ENCODE measurements at places on chromosomes 13 and 19.
A peak's percentile ranks its signal among the peaks of the same experiment; 100 is the strongest.

DNA sequence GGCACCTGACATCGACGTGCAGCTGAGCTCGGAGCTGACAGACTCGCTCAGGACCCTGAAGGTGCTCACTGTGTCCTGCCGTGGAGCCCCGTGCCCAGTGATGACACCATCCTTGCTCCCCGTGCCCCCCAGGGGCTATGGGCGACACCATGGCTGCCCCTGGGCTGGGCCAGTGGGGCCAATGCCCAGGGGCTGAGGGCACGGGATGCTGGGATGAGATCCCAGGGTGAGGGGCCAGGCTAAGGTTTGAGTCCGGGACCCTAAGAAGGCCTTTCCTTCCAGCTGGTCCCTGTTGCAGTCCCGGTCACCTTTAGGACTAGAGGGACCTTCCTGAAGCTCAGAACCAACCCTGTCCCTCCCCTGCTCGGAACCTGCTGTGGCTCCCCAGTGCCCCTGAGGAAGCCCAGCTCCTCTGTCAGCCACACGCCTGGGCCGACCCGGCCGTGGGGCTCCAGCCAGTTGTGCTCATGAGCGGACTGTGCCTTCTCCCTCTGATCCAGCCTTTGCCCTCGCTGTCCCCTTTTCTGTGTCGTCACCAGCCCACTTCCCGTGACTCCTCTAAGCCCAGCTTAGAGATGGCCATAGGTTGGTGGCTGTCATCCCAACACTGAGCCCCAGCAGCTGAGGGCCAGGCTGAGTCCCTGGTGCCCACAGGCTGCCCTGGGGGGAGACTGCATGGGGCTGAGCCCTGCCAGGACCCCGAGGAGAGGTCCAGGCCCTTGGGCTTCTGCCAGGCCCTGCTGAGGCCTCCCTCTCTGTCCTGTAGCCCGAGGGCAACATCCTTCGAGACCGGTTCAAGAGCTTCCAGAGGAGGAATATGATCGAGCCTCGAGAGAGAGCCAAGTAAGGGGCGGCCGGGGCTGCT lies 10.6 kb downstream of the NOP53 start:
- DNase-seq: no peak

DNA sequence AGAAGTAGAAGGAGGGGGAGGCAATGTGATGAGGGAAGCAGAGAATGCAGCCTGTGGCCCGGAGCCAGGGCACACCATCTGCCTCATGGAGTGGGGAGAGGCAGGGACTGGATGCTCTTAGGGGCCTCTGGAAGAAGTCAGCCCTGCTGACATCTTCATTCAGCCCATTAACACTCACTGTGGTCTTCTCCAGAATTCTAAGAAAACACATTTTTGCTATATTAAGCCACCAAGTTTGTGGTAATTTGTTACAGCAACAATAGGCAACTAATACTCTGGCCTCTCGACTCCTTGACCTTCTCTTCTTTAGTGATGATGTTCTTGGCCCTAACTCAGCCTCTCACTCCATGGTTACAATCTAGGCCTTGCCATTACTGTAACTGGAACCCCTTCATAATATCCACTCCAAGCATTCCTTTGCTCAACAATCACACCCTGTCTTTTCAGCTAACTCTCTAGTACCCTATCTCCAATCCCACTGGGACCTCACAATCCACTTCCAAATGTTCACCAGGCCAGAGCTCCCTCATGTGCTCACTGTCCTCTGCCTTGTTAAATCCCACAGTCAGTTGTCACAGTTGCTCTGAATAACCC lies 98.5 kb downstream of the MIPEP start:
- DNase-seq: no peak

DNA sequence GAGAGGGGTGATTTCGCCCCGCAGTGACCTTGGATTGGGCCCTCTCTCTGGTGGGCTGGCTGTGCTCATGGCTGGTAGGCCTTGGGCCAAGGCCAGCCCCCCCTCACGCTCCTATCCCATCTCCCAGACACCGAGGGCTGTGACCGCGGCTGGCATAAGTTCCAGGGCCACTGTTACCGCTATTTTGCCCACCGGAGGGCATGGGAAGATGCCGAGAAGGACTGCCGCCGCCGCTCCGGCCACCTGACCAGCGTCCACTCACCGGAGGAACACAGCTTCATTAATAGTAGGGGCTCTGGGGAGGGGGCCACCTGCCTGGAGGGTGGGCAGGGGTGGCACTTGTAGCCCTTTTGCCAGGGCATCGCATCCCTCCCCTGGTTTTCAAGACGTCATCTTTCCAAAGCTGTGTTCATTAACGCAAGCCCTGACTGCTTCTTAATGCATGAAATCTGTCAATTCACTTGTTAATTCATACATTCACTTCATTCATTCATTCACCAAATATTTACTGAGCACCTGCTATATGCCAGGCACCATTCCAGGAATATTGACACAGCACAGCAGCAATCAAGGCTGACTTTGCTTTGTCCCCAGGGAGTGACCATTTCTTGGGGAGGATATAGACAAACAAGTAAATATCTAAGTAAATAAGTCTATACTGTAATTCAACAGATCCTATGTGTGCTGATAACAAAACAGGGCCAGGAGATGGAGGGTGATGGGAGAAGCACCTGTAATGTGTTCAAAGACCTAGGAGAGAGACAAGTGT lies 26.6 kb downstream of the NCAN start:
- no peak for DNase-seq

GRCh38 chr19:19420570-19421298 lies 15.3 kb downstream of the GATAD2A start:
- no peak for DNase-seq

DNA sequence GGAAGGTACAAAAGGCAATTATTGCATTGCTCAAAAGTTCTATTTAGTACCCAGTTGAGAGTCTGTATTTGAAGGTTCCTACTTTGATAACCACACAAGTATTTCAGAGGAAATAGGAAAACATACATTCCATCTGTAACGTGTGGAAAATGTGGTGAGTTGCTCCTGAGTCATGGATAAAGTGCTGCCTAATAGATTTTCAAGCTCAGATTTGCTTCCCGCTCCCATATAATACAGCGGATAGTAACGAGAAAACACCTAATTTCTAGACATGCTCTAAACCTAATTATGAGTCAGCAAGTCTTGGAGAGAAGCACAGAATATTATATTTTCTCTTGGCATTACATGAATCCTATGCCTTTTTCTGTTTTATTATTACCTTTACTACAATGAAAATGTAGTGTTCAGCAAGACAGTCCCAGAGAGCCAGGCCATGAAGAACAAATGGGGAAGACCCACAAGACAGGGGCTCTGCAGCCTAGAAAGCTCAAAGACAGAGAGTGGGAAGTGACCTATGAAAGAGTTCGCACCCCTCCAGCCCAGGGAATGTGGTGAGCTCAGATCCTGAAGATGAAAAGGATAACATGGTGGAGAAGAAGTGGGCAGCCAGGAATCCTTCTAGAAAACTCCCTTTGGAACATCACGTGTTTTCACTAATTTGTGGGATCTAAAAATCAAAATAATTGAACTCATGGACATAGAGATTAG lies 116.1 kb downstream of the STARD13 start:
- DNase-seq: no peak

DNA sequence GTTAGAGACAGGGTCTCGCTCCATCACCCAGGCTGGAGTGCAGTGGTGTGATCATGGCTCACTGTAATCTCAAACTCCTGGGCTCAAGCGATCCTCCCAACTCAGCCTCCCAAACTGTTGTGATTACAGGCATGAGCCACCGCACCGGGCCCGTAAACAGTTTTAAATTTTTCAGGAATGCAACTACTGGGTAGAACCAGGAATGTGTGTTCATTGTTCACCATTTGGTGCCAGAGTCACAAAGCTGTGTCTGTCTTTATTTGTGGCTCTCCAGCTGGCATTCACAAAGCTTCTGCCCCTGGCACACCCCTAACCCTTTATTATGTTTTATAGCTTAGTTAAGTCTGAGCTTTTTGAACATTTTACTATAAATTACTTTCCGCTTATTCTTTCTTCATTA lies 19.8 kb upstream of the ACP7 start:
- no peak for DNase-seq

DNA sequence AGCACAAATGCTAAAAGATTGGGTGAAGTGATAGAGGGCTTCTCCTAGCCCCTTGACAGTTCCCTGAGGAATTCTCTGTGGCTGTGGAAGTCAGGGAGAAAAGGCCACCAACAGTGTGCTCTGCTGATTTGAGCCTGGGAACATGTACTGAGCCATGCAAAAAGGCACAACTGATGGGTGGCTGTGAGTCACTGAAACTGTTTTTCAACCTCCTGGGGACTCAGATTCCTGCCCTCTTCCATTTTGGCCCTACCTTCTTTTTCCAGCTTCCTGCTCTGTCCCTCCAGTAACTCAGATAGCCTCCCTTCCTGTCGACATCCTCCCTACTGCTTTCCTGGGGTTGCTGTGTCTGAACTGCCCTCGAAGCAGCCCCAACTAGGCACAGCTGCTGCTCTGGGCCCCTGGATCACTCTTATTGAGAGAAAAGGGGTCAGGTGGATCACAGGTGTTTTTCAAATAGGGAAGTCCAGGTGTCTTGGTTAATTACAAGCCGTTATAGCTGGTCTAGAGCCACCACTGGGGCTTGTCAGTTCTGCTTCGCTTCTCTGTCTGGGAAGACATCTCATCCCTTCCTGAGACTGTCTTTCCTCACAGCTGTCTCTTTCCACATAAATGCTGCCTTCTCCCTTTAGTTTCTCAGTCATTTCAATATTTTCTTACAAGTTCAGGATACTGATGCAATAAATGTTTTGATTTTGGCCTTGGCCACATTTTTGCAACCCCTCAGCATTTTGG lies 13.7 kb downstream of the FAM124A start:
- no peak for DNase-seq

DNA sequence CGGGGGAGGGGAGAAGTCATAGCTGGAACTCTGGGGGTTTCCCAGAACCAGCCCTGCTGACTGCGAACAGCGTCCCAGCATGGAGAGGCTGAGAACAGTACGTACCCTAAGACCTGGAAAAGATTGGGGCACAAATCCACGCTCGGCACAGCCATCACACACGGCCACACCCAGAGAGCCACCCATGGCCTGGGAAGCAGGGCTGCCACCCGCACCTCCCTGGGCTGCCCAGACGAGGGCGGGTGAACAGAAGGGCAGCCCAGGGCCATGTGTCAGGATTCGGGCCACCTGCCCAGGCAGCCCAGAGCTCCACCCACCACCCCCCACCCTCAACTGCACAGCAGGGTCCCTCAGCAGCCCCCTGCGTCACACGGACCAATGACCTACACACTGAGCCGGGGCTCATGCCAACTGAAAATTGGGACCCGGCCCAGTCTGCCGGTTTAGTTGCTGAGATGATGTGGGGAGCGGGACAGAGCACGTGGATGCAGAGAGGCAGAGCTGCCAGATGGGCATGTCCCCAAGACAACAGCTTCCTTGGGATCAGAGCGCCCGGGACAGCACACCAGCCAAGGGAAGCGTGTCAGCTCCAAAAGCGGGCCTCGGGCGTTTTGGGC lies 8.5 kb downstream of the UBXN6 start:
- DNase-seq: peak; percentile 82

GRCh38 chr19:43759515-43759914 lies 4.8 kb upstream of the SMG9 start:
- DNase-seq: no peak

GRCh38 chr13:105732806-105733529 lies 802.5 kb downstream of the EFNB2 start:
- no peak for DNase-seq

DNA sequence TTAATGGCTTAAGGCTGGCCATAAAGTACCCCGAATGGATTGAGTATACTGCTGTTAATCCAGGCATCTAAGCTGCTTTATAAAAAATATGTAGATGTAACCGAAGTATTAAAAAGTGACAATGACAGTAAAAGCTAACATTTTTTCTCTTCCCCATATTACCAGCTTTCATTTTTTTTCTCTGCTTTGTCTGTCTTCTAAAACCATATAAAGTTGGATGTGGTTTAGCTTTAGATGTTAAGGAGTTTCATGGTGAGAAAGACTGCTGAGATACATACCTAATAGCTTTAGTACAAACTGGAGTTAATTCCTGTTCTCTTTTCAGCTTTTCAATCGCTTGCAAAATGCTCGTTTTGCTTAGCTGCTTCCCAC lies 838 bp downstream of the AKAP11 start:
- DNase-seq: no peak

DNA sequence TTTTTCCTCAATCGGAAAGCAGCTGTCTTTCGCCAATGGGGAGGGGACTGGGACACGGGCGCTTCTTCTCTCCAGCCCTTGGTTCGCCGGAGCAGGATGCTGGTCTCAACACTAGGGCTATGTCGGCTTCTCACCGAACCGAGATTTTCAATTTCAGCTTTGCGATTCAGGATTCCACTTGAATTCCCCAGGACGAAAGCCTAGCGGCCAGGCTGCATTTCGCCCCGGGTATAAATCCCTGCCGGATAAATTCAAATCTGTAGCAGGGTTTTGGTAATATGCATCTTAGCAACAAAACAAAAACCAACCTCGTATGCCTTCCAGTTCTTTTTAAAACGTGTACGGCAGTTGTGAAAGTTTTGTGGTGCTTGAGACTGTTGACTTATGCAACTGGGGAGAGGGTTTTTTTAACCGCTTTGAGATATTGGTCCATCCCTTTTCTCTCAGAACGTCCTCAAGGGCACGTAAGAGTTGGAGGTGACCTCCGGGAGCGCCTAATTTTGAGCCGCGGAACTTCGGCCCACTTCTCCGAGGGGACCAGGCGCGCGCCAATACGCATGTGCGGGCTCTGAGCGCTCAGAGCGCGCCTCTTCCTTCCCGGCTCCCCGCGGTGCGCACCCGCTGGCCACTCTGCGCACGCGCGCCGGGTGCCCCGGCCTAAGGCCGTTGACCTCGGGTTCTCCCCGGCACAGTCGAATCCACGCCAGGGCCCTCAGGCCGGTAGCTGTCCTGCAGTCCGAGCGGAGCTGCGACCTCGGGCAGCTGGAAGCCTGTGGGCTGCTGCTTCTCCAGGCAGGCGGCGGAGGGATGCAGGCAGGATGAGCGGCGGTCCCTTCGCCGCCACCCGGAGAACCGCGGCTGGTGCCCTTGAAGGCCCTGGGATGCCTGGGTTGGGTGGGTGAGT lies 7.6 kb downstream of the POU4F1 start:
- no peak for DNase-seq

DNA sequence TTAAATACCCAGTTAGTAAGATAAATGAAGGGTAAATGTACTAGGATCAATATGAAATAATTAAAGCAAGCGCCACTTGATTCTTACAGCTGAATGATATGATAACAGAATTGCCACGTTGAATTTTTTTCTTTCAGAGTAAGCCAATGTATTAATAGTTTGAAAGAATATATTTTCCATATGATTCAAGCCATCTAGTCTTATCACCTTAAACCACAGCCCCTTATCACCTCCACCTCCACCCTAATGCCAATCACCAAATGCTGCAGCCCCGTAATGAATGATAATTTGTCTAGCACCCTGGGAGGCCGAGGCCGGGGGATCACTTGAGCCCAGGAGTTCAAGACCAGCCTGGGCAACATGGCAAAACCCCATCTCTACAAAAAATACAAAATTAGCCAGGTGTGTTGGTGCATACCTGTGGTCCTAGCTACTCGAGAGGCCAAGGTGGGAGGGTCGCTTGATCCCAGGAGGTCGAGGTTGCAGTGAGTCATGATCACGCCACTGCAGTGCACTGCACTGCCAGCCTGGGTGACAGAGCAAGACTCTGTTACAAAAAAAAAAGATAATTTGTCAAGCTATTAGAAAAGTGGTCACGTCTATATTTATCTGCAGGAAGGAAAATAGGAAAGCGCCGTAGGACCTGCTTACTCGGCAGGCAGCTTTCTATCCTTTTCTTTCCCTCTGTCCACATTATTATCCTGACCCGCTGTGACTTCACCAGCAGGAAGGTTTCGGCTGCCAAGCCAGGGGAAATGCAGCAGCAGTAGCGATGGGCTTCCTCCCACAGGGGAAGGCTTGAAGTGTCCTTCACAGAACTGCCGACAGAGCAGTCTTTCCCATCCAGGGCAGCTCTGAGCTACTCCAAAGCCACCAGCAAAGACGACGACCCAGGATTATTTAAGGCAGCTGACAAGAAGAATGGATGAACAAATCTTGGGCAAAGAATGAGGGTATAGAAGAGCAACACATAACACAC lies 19.7 kb upstream of the CLN5 start:
- DNase-seq: no peak

All from femur (tissue), 1 donor.